NCI-H510A (cell line): ENCODE measurements at places on chromosomes 11 and 22.
A peak's percentile ranks its signal among the peaks of the same experiment; 100 is the strongest.

DNA sequence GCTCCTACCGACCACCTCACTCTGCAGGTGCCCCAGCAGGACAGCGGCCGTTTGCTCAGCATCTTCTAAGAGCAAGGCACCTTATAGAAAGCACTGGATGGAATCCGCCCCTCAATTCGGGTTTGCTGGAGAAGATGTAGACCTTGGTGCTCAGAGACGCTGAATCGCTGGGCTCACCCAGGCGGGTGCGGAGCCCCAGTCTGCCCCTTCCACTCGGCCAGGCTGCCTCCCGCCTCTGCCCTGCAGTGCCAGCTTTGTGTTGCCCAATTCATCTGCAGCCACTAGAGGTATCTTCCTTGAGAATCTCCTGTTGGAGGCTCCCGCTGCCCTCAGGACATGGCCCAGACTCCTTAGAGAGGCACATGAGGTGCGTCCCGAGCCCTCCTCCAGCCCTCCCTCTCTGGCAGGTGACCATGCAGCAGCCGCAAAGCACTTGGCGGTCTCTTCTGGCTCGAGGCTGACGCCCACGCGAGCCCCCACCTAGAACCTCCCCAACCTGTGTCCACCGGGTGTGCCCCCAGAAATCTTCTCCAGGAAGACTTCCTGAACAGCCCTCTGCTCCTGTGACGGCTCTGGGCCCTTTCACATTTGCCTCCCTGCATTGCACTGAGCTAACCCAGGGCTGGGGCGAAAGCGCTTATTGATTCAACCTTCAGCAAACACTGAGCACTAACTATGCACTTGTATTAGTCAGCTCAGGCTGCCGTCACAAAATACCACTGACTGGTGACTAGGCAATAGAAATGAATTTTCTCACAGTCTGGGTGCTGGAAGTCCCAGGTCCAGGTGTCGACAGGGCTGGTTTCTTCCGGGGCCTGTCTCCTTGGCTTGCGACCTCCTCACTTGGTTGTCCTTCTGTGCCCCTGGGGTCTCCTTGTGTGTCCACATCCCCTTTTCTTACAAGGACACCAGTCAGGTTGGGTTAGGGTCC is 117.5 kb downstream of the WNT7B start:
- DNase-seq, result no peak

DNA sequence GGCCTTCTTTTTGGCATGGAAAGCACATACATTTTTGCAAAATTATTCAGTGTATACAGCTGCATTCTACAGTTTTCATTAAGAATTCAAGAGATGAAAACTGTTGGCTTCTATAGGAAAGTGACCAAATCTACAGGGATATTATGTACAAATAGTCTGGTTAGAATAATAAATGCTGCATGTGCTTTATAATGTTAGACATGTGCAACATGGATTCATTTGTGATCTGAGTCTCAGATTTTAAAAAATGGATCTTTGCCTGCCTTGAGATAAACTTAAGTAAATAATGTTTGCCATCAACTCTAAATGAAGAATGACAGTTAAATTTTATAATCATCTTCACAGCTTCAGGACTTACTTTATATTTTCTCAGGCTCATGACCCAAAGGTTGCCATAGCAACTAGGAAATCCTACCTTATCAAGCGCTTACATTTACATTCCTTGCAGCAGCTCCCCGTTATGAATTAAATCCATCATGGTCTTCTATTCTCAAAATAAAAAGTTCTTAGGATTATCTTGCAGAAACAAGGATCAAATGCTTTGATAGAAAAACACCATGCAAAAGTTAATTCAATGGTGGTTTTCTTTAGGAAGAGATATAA is 200.2 kb downstream of the CADM1 start:
- DNase-seq, result no peak

DNA sequence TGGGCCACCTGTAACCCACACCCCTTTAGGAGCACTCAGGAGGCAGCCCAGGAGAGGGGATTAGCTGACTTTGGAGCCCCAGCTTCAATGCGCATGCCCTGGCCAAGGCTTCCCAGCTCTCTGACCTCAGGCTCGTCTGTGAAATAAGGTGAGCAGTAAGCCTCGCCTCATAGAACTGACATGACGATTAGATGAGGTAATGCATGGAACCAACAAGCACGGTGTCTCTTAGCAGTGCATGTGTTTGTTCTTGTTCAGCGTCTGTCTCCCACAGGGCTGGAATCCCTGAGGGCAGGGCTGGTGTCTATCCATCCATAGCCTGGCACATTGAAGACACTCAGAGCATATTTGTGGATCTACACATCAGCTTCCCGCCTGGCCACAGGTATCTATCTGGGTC is 415.4 kb downstream of the MN1 start:
- no peak for DNase-seq

- DNase-seq, result peak; percentile 43
These were observed 131.8 kb downstream of the UVRAG start for GRCh38 chr11:75946531-75947530.

DNA sequence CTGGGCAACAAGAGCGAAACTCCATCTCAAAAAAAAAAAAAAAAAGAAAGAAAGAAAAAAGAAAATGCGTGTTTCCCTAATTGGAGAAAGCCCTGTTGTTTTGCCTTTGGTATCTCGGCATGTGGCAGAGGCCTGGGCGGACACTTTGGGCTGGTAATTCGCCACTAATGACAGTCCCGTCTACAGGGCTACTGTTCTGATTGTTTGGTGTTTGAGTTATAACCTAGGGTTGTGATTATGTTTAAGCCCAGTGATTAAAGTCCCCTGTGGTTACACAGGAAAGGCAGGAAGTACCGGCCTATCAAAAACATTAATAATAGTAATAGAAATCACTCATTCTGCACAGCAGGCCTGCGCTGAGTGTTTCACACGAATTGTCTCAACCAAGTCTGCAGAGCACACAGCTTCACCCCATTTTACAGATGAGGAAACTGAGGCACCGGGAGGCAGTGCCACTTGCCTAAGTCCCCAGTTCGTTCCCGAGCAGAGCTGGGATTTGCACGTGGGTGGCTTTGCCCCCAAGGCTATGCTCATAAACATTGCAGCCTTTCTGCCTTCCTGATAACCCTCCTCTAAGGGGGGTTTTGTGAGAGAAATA is 39.1 kb upstream of the GRAMD4 start:
- DNase-seq, result no peak

DNA sequence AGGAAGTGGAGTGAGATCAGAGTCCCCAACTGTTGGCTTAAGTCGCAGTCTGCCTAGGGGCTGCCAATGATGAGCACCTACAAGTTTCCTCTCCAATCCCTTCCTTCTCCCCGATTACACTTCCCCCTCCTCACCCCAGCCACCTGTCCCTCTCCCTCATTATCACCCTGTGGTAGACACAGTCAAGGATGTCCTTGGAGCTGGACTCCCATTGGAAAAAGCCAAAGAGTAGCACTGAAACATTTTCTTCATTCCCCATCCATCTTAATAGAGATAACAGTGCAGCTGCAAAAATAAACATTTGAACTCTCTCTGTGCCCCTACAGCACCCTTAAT is 146.2 kb downstream of the DBX1 start:
- DNase-seq, result no peak

- DNase-seq, result peak; percentile 80
These were observed 3.9 kb downstream of the DBX1 start for GRCh38 chr11:20156280-20156875.

- no peak for DNase-seq
These were observed 136.1 kb downstream of the GRIK4 start for GRCh38 chr11:120647681-120648080.

- no peak for DNase-seq
These were observed 22.0 kb upstream of the ACER3 start for GRCh38 chr11:76838678-76839068.

GRCh38 chr11:8706673-8707432 is 24.3 kb downstream of the RPL27A start:
- no peak for DNase-seq

GRCh38 chr11:118138839-118139420 is 13.7 kb downstream of the SCN4B start:
- DNase-seq, result no peak

- DNase-seq, result no peak
These were observed 1102.6 kb downstream of the DLG2 start for GRCh38 chr11:84524422-84525051.

GRCh38 chr11:117970400-117971024 is 15.7 kb upstream of the IL10RA start:
- DNase-seq, result no peak

DNA sequence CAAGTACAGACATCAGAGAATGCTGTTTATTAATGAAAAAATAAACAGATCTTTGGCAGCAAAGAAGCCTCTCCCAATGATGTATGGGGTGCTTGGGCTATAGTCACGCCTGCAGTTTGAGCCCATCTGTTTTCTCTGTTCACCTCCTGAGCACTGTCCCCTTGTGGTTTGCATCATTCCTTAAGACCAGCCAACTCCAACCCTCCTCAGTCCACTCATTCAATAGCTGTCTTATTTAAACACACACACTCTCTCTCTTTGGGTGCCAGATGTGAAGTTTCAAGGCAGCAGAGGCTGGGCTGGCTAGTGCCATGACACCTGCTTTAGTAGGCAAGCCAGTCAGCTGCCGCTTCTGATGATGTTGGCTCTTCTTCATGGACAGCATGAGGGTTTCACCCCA is 58.1 kb downstream of the POLD3 start:
- peak; percentile 74 for DNase-seq

DNA sequence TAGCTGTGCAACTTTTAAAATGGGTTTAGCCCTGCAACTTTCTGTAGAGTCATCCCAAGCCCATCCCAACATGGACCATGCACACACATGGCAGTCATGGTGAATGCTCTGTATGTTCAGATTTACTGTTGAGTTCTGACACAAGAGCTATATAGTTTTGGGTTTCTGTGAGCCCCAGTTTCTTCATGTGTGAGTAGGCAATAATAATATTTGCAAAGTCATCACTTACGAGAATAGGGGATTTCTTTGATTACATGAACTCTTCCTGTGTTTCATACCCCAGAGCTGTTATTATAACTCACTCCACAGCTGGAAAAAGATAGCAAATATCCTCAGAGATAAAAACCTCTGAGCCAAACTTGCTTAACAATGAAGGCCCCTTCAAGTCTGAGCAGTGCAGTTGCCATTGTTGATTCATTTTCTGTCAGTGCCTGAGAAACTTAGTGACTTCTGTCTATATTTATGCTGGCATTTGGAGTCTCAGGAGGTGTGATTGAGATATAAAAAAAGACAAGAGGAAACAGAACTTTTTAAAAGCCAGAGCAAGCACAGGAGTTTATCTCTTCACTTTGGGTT is 767.9 kb upstream of the API5 start:
- DNase-seq, result no peak
